CD8-positive, alpha-beta T cell (primary cell): ENCODE measurements at places on chromosomes 6 and 20.

GRCh38 chr6:16400248-16400760 is 161.9 kb downstream of the GMPR start:
- no peak for DNase-seq

DNA sequence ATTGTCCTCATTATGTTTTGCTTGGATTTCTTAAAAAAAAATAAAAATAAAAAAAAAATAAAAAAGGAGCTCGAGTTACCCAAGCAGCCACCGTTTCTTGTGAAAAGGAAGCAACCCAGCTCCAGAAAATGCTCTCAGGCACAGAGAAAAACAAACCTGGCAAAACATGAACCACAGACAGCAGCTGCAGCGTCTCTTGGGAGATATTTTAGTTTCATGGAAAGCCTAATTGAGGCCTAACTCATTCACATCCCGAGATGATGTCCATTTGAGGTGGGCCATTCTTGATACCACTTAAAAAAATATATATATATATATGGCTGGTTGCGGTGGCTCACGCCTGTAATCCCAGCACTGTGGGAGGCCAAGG is 13.7 kb upstream of the MRAP2 start:
- DNase-seq = no peak

DNA sequence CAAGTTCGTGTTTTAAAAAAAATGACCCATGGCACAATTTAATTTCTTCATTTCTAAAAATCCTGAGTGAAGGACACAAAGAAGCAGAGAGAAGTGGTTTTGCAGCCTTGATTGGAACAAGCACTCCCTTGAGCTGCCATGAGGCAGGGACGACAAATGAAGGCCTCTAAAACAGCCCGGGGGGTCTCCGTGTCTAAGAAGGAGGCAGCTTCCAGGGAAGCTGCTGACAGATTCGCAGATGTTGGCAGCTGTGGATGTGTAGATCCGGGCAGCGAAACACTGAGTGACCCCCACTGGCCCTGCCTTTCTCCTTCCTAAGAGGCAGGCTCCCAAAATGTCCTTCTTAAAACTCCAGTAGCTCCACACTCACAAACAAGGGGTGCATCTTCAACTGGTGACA is 9.6 kb upstream of the LBP start:
- DNase-seq = no peak

- no peak for DNase-seq
Measured at GRCh38 chr20:50273601-50274491, 83.2 kb downstream of the CEBPB start.

DNA sequence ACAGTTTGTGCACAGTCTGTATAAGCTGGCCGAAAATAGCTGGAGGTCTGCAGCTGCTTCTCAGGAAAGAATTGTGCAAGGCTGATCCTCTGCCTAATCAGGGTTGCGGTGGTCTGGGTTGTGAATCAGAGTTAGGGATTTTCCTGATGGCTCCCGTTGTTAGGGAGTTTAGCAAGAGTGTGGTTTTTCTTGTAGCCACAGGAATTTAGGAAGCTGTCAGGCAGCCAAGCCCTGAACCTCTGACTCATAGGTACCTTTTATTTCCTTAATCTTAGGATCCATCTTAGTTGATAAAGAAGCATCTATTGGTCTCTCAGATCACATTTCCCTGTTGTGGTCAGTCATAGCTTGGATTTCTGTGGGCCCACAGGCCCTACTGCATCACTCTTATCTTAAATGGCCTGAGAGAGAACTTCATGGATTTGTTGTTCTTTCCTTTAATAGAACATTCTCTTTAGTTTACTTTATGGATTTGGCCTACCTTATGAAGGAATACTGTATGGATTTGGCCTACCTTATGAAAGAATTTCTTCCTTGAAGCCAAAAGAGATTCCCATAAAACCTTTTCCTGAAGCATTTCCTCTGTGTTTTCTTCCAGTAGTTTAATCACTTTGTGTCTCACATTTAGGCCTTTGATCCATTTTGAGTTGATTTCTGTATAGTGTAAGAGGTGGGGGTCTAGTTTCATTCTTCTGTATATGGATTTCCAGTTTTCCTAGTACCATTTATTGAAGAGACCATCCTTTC is 10.3 kb downstream of the KIF25 start:
- DNase-seq = no peak

DNA sequence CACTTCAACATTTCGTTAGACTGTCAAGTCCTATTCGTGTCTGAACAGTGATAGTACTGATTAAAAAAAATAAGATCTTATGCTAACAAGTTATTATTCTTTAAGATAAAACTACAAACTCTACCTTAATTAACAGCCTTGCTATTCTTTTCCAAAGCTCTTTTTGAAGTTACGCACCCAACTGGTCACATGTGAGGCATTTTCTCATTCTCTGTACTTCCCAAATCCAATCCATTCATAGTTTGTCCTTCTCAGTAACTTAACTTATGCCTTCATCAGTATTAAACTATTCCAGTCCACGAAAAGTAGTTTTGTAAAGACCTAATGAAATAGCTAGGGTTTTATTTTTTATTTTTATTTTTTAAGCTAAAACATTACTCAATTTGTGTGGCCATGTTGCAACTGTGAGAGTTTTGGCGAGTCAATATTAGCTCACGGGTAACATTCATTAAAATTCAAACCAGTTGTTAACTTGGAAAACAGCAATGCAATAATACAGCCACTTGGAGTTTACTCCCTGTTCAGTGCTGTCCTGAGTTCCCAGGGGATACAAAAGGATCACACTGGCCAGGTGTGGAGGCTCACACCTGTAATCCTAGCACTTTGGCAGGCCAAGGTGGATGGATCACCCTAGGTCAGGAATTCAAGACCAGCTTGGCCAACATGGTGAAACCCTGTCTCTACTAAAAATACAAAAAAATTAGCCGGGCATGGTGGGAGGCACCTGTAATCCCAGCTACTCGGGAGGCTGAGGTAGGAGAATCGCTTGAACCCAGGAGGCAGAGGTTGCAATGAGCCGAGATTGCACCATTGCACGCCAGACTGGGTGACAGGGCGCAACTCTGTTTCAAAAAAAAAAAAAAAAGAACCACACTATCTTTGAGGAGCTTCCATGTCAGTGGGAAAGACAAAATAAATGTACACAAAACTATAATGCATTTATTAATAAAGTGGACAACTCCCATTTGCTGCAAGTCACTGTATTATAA is 27.9 kb upstream of the EEF1A1 start:
- no peak for DNase-seq

DNA sequence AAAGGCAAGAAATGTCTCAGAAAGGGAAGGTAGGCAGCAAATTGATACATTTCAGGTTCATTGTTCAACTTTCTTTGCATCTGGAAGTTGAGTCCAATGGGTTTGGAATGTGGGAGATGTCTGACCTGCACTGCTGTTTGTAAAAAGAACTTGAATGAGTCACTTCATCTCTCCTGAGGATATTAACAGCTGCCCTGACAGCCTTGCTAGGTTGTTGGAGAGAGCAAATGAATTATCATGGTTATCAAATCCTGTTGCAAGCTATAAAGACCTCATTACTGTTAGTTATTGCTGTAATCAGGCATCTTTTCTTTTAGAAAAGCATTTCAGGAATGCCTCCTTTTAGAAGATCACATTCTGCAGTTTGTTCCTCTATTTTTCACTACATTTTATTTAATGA is 23.0 kb upstream of the FLRT3 start:
- DNase-seq = no peak

DNA sequence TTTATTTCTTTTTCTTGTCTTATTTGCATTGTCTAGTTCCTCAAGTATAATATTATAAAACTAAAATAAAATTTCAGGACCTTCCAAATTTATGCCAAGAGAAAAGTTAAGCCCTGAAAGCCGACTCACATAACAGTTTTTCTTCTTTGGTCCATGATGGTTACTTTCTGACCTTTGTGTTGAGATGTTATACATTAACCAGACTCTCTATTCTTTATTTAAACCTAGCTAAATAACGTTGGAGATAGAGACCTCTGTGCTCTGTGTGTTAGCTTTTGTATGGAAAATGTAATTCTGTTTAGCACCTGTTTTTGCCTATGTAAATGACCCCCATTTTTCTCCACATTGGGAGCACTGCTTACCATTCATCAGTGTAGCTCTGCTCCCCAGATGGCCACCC is 352.4 kb downstream of the CD109 start:
- no peak for DNase-seq

DNA sequence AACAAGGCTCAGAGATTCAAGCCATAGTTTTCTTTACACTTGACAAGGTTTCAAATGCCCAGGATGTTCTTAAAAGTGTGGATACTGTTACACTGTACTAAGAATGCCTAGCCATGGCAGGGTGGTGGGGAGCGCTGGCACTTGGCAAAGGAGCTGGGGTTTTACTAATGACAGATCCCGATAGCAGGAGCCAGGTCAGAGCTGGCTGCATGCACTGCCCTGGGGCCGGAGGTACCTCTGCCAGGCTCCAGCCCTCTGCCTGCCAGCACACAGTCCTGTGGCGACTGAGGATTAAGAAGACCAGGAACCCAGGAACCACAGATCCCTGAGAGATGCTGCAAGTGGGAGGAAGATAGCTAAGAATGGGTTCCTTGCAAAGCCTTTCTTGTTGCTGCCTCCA is 260.3 kb downstream of the ALDH8A1 start:
- DNase-seq = no peak

DNA sequence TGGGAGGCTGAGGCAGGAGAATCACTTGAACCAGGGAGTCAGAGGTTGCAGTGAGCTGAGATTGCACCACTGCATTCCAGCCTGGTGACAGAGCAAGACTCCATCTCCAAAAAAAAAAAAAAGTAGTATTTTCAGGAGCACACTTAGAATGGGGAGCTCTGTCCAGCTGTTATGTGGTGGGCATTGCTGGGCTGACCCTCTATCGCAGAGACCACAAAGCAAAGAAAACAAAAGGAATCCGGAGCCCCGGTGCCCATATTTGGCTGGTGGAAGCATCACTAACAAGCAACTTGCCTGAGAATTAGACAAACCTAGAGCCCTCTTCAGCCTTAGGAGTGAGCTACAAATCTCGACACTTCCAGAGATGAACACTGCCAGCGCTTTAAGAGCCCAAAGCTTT is 137.3 kb upstream of the GPR6 start:
- no peak for DNase-seq

GRCh38 chr6:144008120-144008811 is at the start of gene PLAGL1:
Gene PLAGL1 (minus strand): TSS chr6:144008259. CDS start chr6:143948136, 60,123 bp downstream.
- no peak for DNase-seq

DNA sequence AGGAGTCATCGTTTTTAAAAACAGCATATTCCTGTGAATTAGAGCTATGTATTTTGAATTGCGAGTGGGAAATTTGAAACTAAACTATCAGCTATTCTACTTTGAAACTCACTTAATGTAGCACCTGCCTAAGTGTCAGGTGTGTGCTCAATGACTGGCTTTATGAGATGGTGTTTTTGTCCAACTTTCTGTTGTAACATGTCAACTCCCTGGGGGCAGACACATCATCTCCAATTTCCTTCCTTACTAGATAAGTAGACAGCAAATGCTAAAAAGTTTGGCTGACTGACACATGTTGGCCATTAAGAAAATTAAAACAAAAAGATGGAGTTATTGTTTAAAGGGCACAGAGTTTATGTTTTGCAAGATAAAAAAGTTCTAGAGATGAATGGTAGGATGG is 226.9 kb downstream of the TFAP2B start:
- DNase-seq = no peak

- no peak for DNase-seq
Measured at GRCh38 chr6:20893412-20893811, 359.2 kb downstream of the CDKAL1 start.

GRCh38 chr6:139941826-139942225 is 567.4 kb upstream of the CITED2 start:
- DNase-seq = no peak

DNA sequence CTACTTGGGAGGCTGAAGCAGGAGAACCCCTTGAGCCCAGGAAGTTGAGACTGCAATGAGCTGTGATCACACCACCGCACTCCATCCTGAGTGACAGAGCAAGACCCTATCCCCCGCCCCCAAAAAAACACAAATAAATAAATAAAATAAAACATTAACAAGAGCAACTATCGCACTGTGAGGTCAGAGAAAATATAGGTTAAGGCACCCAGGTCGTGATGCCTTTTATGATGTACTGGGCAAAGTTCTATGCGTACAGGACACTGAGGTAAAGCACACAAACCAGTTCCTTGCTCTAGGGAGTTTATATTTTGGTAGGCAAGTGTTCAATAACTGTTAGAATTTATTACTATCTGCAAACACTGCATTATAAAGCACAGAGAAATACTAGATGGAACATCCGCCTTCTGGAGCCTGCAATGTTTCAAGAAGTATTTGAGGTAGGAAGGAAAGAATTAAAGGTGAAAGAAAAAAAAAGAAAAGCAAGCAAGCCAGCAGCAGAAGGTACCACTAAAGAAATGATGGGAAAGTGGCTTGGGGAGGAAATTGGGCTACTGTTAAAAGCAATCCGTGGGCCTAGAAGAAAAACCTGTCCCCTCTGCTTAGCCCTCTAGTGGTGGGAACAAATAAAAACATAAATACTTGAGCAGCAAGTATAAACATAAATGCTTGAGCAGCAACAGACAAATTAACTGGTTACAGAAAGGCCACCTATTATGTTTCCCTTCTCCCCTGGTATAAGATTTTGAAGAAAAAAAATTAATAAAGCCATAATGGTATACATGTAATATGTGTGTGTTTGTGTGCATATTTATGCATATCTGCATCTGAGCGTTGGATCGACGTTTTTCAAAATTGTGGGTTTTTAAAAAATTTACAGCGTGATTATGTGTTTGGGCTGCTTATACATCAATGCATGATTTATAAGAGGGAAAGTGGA is 128.0 kb downstream of the PHACTR1 start:
- DNase-seq = no peak

- no peak for DNase-seq
Measured at GRCh38 chr6:36809156-36809555, 30.1 kb downstream of the CPNE5 start.

DNA sequence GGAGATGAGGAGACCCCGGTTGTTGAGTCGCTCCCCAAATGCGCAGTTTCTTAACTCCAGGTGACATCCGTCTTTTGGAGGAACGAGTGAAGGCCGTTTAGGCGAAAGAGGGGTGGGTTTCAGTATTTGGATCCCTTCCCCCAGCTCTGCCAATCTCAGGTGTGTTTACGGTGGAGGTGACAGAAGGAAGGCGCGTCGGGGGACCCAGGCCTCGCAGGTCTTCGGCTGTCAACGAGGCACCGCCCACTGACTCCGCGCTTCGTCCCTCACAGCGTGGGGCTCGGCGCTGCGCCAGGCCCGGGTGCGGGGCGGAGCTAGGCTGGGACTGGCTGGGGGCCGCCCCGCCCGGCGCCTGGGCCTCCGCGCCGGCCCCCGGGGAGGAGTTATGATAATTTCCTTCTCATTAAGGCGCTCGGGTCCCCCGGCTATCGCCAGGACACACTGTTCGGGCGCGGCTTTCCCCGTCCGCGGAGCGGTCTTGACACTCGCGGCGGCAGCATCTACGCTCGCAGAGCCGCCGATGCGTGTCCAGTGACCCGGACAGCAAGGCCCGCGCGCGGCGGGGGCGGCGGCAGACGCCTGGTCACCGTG is at the start of gene TFAP2C:
Gene TFAP2C (plus strand): TSS at position 434 of the 591 bp plus-strand sequence. CDS start 239 bp downstream, outside the sequence.
- no peak for DNase-seq
